ENCODE measurements at places on chromosomes 2 and 18. TPM values are rescaled to one million over a fixed set of nuclear protein-coding genes. Genes with fewer than 3 reads are reported as not detected.

- no peak for DNase-seq
Observed at GRCh38 chr2:150441226-150441625, 46.2 kb downstream of the RND3 start.

The DIS3L2 gene
- total RNA-seq, result 9.7 TPM

The COL6A3 gene
- 24.9 TPM for total RNA-seq

DNA sequence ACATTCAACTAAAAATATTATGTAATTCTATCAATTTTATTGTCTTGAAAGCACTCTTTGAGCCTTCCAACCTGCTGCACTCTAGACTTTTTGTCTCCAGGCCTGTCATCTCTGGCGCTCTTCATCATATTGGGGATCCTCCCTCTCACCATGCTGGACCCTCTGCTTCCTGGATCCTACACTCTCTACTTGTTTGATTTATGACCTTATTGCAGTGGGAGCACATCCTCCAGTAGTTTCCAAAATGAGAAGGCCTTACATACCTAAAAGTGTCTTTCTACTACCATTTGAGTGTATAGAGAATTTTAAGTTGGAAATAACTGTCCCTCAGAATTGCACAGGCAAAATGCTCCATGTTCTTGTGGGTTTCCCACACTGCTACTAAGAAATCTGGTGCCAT is 25.2 kb downstream of the PNO1 start:
- no peak for DNase-seq

The B3GNT2 gene
- 20.2 TPM for total RNA-seq

- DNase-seq, result no peak
Observed at GRCh38 chr2:237670641-237671040, 43.3 kb downstream of the LRRFIP1 start.
